CD4-positive, alpha-beta T cell treated with Interleukin-6 at 100 ng/mL for 8 hours (primary cell): ENCODE measurements at places on chromosomes 1 and 21.

DNA sequence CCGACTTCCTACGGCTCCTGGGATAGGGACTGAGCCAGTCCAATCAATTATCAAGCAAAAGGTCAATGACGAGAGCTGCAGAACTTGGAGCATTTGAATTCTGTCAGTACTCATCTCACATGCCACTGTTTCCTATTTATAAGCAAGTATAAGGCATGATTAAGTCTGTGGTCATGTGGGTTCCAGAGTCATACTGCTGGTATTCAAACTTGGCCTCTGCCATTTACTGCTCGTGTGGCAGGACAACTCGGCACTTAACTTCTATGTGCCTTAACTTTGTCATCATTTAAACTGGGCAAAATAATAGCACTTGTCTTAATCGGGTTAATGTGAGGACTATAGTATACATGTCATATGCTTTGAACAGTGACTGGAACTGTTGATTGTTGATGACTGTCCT is 44.9 kb upstream of the TNFSF18 start:
- DNase-seq, result no peak

- DNase-seq, result no peak
Observed at GRCh38 chr1:193140254-193140653, 18.4 kb downstream of the CDC73 start.

DNA sequence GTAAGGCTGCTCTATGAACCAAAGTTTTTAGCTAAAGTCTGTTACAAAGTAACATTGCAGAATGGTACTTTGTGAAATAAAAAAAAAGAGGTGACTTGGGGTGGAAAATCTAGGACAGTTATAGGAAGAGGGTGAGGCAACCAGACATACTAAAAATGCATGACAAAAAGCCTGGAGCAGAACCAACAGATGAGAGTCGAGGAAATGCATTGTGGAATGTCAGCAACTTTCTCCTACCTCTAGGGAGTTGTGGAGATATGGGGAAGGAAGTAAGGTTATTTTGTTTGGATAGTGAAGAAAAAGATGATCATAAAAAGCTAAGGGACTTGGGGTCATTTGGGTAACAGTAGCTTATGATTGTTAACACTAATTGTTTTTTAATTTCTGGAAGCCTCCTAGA is 295.6 kb downstream of the S1PR1 start:
- no peak for DNase-seq

GRCh38 chr1:176670853-176671252 is 207.9 kb downstream of the PAPPA2 start:
- no peak for DNase-seq

DNA sequence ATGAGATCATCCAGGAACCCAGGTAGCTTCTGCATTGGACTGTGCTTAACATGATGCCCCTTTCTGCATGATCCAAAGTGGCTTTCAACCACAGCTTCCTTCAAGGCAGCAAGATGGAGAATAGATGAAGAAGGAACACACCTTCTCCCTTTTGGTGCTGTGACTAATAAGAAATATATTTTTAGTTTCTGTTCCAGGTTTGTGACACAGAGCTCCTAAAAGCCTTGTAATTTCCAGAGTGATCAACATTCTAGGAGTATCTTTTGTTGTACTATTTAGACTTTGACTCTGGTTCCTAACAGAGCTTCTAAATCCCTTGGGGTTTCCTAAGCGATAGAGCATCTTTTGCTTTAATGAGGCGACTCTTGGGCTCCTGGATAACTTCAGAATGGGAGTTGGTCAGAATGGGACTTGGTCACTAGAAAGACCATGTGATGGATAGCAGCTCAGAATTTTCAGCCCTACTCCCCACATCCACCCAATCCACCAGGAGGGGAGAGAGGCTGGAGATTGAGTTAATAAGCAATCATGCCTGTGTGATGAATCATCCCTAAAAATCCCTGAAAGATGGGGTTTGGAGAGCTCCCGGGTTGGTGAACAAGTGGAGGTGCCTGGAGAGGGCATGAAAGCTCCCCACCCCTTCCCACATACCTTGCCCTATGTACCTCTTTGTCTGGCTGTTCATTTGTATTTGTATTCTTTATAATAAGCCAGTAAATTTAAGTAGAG is 134.8 kb downstream of the FGGY start:
- DNase-seq, result no peak

GRCh38 chr1:105894006-105894405 is 1162.5 kb upstream of the PRMT6 start:
- DNase-seq, result no peak
